ENCODE measurements at places on chromosomes 1 and 21. TPM values are rescaled to one million over a fixed set of nuclear protein-coding genes. Genes with fewer than 3 reads are reported as not detected.

The NLRP3 gene
- 3.2 TPM for total RNA-seq

The SYNJ1 gene
- 125 TPM for total RNA-seq

The PTAFR gene
- 5.7 TPM for total RNA-seq

The RGS16 gene
- total RNA-seq: 3.4 TPM

The PLA2G2C gene
- total RNA-seq: 0.65 TPM

The ADIPOR1 gene
- total RNA-seq: 61.8 TPM

The CENPF gene
- 2.1 TPM for total RNA-seq

The OR2L8 gene
- 2.4 TPM for total RNA-seq

The NR0B2 gene
- total RNA-seq: not detected

The CRYAA gene
- not detected for total RNA-seq

The PDC gene
- not detected for total RNA-seq

The TAL1 gene
- 2.8 TPM for total RNA-seq

The ADGRL4 gene
- total RNA-seq: 11.1 TPM

The CFHR1 gene
- total RNA-seq: not detected

The LHX8 gene
- total RNA-seq: not detected

The CASQ1 gene
- 12.9 TPM for total RNA-seq

The NTMT2 gene
- not detected for total RNA-seq

The APOBEC4 gene
- total RNA-seq: not detected

The IGFN1 gene
- total RNA-seq: 1.7 TPM

The CR1L gene
- total RNA-seq: not detected

The BCAR3 gene
- total RNA-seq: 23.2 TPM

The LCE1C gene
- total RNA-seq: not detected

The CHIA gene
- total RNA-seq: not detected

The KPRP gene
- total RNA-seq: not detected

The OXCT2 gene
- total RNA-seq: 4.5 TPM

The IFI6 gene
- total RNA-seq: 117 TPM

The C1orf116 gene
- not detected for total RNA-seq

The TSPAN1 gene
- total RNA-seq: 1.9 TPM

The ALX3 gene
- 0.59 TPM for total RNA-seq

The DNASE2B gene
- 0.59 TPM for total RNA-seq

The BATF3 gene
- total RNA-seq: 12.5 TPM

The INSRR gene
- total RNA-seq: 0.42 TPM

The UBE2J2 gene
- 48.8 TPM for total RNA-seq

The MGST3 gene
- total RNA-seq: 258 TPM

The SLAMF6 gene
- not detected for total RNA-seq

The PTPN7 gene
- not detected for total RNA-seq

The CDK18 gene
- total RNA-seq: 339 TPM

The TBX15 gene
- total RNA-seq: 0.75 TPM

The LRRC47 gene
- 59.3 TPM for total RNA-seq

The ST6GALNAC3 gene
- total RNA-seq: 22.1 TPM

The LCE1B gene
- not detected for total RNA-seq

The RAP1GAP gene
- total RNA-seq: 162 TPM

The LDLRAP1 gene
- 33.2 TPM for total RNA-seq

The CXADR gene
- 14.7 TPM for total RNA-seq

The NUP210L gene
- total RNA-seq: 0.11 TPM

The FAM131C gene
- total RNA-seq: 6.0 TPM

The EMC1 gene
- total RNA-seq: 79.1 TPM

The EFNA1 gene
- 20.2 TPM for total RNA-seq

The OR2L13 gene
- total RNA-seq: 8.4 TPM

The TNNI3K gene
- 15.4 TPM for total RNA-seq

The RAB3B gene
- 10.3 TPM for total RNA-seq

The SCAMP3 gene
- total RNA-seq: 44.2 TPM

The FOXD3 gene
- total RNA-seq: not detected

The PDE4B gene
- 143 TPM for total RNA-seq

The PTGFR gene
- 0.38 TPM for total RNA-seq

The SLC2A5 gene
- 18.4 TPM for total RNA-seq
